Esophagus muscularis mucosa (tissue), 4 donors: ENCODE measurements at places on chromosomes 5 and 9. TPM values are rescaled to one million over a fixed set of nuclear protein-coding genes. Genes with fewer than 3 reads are reported as not detected.

GRCh38 chr5:160152287-160152686, 33.0 kb upstream of the PWWP2A start:
- DNase-seq: no peak

DNA sequence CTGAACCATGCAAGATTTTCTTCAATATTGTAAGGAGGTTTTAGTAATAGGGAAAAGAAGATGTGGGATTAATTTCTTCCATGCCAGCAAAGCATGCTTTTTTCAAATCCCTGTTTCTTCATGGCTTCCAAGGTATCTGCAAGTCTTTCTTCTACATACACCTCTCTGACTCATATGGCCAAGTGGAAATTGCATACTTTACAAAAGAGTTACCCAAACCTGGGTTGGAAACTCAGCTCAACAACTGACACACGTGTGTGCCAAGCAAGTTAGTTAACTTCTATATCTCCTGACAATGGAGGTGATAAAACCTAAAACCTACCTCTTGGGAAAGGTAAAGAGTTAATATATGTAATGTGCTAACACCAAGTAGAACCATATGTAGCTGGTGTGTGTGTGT, 28.5 kb upstream of the MAMDC2 start:
- no peak for DNase-seq

Gene PCDHGB6
- total RNA-seq: 8.1 TPM

- no peak for DNase-seq
Measured at GRCh38 chr5:114152656-114153360, 209.1 kb upstream of the KCNN2 start.

Gene RLN1
- total RNA-seq: not detected

GRCh38 chr9:130421154-130421801, 23.5 kb upstream of the ASS1 start:
- no peak for DNase-seq

DNA sequence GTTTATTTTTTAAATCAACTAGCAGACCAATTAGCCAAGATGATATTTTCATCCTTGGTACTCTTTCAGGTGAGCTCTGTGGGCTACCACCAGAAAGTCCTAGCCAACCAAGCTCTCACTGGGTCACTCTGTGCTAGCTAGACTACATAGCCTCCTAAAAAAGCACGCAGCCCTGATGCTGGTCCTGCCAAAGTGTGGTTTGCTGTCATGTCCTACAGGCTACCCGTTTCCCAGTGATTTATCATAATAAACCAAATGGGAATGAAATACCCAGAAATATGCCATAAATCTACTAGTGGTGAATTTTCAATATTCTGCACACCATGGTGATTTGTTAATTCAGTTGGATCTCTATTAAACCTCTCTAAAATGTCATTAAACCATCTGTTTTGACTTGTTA, 481.4 kb downstream of the RAB3C start:
- no peak for DNase-seq

DNA sequence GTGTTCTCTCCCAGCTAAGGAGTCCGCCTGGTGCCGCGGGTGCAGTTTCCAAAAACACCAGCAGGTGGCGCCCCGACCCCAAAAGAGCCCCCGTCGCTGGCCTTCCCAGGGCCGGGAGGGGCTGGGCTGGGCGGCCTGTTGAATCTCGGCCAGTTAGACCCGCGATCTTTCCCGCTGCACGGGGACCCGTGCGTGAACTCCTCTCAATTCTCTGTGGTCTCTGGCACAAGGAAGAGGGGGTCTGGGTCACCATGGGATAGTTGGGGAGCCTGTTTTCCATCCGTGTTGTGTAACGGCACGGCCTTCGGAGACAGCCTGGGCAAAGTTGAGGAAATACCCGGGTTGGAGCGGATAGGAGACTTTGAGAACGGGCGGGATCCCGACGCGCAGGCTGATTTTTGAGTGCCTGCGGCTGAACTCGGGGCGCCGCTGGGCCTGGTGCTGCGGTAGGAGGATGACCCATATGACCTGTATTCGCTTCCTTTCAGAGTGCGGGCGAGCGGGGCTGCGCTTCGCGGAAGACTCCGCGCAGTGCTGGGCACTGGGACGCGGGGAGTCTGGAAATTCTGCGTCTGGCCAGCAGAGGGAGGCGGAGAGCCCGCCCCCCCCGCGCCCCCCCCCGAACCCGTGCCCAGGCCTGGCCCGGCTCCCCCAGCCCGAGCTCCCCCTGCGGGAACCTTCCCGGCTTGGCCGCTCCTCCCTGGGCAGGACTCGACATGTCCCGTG, 7.9 kb upstream of the PSD2 start:
- peak; percentile 97 for DNase-seq

Gene OR1L1
- not detected for total RNA-seq

Gene ADAMTS13
- total RNA-seq: 1.3 TPM

DNA sequence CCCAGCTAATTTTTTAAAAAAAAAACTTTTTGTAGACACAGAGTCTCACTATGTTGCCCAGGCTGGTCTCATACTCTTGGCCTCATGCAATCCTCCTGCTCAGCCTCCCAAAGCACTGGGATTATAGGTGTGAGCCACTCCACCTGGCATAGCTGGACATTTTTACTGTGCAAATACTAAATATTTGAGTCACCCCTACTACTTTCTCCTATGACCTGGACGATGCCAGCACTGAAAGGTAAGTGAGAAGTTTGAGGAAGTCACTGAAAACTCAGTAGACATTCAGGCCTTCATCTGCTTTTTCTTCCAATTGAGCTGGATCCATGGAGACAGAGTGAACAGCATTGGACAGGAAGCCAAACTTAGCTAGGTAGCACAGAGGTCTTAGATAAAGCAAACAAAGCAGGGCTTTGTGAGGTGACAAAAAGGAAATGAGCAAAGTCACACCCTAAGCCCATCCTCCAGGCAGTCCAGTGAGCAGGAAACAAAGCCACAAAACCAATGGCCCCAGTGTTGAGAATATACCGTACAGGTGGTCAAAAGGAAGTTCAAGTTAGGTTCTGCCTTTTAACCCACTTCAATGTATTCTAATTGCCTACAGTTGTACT, 192.6 kb upstream of the RASA1 start:
- DNase-seq: no peak

DNA sequence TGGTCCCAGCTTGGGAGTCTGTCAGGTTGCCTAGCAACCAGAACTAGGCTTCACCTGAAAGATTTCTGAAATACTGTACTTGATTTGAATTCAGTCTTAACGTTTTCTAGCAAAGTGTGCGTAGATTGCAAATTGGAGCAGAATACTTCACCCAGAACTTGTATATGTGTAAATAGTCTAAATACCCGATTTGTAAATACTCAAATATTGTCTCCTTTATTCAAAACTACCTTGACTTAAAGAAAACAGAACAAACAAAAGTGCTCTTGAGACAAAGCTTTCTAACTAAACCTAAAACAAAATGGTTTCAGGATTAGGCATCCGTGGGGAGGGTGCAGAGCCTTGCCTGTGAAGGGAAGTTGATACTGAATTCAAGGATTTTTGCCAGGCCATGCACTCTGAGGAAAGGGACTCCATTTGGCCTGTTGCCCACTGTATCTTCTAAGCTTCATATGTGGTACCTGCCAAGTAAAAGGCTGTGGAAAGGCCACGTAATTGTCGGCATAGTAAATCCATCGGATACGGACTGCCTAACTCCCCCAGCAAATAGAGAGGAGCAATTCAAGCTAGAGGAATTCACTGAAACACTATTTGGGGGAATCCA, 744 bp upstream of the HMGCS1 start:
- DNase-seq: no peak

- no peak for DNase-seq
Measured at GRCh38 chr5:126744836-126745235, 32.1 kb upstream of the LMNB1 start.

Gene SURF4
- 83.9 TPM for total RNA-seq

Gene PCDHGC3
- 57.8 TPM for total RNA-seq

Gene HDHD3
- total RNA-seq: 30.2 TPM

DNA sequence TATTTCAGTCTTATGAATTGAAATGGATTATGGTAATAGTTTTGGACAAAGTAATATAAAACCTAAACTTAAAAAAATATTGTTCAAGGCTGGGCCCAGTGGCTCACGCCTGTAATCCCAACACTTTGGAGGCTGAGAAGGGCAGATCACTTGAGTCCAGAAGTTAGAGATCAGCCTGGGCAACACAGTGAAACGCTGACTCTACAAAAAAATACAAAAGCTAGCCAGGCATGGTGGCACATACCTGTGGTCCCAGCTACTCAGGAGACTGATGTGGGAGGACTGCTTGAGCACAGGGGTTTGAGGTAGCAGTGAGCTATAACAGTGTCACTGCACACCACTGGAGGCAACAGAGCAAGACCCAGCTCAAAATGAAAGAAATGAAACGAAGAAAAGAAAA, 81.9 kb downstream of the SCAI start:
- DNase-seq: no peak

- DNase-seq: no peak
Measured at GRCh38 chr9:93665128-93665636, 88.8 kb downstream of the PHF2 start.

GRCh38 chr9:27672718-27673117, 99.4 kb upstream of the C9orf72 start:
- no peak for DNase-seq

DNA sequence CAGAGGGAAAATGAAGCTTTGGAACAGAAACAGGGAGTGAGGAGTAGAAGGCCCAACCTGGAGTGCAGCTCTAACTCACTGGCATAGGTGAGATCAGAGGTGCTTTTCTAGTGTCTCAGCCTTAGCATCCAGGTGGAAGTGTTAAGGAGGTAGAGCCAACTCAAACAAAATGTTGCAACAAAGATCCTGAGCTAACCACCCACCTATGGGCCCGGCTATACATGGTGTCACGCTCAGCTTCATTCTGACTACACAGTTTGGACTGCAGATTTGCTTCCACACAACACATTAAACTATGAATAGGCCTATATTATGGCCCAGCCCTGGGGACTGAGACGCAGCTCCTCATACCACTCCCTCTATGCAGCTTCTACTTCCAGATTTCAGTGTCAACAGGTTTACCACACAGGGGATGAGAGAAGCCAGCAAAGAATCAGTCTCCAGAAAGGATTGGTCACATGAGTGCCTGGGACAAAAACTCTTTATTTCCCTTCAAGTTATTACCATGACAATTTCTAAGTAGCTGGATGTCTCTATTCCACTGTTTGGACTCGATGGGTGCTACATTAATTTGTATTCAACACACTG, 9.0 kb downstream of the C5orf63 start:
- peak; percentile 72 for DNase-seq

DNA sequence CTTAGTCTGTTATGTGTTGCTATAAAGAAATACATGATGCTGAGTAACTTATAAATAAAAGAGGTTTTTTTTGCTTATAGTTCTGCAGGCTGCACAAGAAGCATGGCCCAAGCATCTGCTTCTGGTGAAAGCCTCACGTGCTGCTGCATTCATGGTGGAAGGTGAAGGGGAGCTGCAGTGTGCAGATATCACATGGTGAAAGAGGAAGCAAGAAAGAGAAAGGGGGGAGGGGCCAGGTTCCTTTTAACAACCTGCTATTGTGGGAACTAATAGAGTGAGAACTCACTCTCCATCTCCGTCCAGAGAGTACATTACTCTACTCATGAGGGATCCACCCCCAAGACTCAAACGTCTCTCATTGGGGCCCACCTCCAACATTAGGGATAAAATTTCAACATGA, 12.5 kb upstream of the PARP8 start:
- no peak for DNase-seq

Gene BAAT
- not detected for total RNA-seq

GRCh38 chr5:53080271-53080670, 29.3 kb downstream of the MOCS2 start:
- no peak for DNase-seq

Gene RPL35
- 1,424 TPM for total RNA-seq

DNA sequence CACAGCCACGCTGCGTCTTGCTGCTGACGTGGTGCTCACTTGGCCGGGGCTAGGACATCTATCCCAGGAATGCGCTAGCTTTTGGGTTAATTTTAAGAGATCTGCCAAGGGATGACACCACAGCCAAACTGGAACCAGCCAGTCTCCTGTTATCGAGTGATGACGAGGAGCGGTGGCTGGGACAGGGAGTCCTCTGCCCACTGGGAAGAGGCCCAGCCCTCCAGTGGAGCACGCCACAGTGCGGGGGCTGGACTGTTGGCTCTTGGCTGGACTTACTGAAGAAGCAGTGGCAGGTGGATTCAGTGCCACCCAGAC, 55.1 kb upstream of the PHYKPL start:
- no peak for DNase-seq

DNA sequence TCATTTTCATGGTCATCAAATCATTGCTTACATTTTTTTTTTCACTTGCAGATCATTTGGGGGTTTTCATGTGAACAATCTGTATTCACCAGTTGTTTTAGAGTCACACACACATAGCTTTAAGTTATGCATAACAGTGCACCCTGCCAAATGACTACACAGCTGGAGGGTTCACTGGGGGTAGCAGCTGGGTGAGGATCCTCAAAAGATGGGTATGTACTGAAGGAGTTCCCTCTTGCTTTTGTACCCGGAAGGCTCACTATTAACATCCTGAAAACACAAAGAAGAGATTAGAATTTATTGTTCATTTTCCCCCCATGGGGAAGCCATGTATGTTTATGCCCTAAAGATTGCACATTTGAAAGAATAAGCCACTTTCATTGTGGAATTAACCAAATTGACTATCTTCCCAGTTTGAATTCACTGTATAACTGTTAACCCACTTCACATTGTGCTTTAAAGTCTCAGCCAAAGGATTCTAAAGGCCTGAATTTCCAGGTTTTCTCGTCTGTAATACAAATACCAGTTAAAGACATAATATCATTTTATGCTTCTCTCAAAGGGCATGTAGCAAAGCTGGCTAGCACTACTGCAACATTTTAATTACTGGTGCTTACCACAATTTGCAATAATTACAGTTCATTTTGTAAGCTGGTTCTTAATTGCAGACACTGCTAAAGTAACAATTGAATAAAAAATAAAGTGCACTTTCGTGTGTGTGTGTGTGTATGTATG, 466.4 kb upstream of the MEF2C start:
- DNase-seq: no peak

- no peak for DNase-seq
Measured at GRCh38 chr5:141328231-141328630, 2.1 kb upstream of the PCDHGA1 start.

DNA sequence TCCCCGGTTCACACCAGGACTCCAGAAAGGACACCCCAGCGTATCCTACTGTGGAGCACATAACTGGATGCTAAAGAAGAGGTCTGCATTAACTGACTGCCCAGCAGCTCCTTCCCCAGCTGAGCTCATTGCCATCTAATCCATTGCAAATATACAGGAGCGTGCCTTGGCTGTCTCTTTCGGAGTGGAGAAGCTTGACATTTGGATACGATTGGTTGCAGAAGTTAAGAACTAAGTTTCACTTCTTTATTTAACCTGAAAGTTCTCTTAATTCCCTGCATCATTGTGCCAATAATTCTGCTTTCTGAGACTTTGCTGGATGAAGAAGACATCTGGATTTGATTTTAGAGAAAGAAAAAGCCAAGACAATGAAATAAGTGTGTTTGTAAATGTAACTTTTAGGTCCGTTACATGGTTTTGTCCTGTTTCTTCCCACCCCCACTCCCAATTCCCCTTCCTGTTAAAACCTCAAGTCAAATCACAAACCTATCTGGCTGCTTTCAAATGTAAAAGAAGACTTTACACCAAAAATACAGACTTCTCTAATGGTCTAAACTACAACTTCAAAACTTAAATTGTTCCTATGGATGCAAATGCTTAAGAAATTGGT, 33.9 kb downstream of the TAS2R1 start:
- peak; percentile 75 for DNase-seq

GRCh38 chr5:96432216-96433065, 607 bp downstream of the PCSK1 start:
- DNase-seq: no peak
